ENCODE measurements at places on chromosomes 2 and 18.

- DNase-seq, result peak; percentile 50
Observed at GRCh38 chr2:26429779-26430578, 28.3 kb downstream of the DRC1 start.

GRCh38 chr2:191155608-191156071 lies 4.8 kb upstream of the STAT4 start:
- DNase-seq, result no peak

DNA sequence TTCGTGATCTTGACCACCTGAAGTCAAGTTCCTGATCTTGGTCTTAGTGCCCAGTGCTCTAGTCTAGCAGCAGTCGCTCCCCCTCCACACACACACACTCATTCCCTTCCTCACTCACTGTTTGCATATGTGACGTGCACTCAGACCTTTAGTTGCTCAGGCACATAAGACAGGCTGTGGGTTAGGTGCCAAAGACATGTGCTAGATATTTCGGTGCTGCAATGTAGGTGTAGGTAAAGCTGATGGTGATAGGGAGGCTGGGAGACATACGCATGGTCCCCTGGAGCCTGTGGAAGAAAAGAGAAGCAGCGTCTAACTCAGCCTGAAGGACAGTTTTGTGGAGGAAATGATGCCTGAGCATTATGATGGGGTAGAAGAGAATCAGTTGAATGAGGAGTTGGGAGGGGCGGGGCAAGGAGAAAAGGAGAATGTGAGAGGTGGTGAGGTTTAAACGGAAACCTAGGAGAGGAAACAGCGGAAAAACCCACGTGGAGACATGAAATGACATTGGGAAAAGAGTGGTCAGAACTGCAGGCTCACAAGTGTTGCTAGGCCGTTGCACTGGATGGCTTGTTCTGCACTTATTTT lies 3.8 kb downstream of the TTC39C start:
- no peak for DNase-seq

GRCh38 chr2:191066197-191066918 lies 52.4 kb upstream of the STAT1 start:
- DNase-seq, result no peak
